ENCODE measurements at places on chromosomes 7 and 10. TPM values are rescaled to one million over a fixed set of nuclear protein-coding genes. Genes with fewer than 3 reads are reported as not detected.

The MBL2 gene
- total RNA-seq, result not detected

The AZGP1 gene
- total RNA-seq, result 0.21 TPM

The NPC1L1 gene
- not detected for total RNA-seq

The MGAM2 gene
- not detected for total RNA-seq

The EPHA1 gene
- total RNA-seq, result 52.5 TPM

The DOCK4 gene
- 10.6 TPM for total RNA-seq

The LGI1 gene
- total RNA-seq, result not detected

The WNT8B gene
- not detected for total RNA-seq

The TPK1 gene
- 7.2 TPM for total RNA-seq

The CUBN gene
- total RNA-seq, result 0.85 TPM

The FAM25G gene
- not detected for total RNA-seq

The AGR3 gene
- total RNA-seq, result not detected

The DPP6 gene
- not detected for total RNA-seq

The SUGCT gene
- total RNA-seq, result 17.1 TPM

The ACTL6B gene
- total RNA-seq, result not detected

The ADAP1 gene
- total RNA-seq, result 18.3 TPM

The DMBT1 gene
- under 0.01 TPM for total RNA-seq

The SEC61A2 gene
- total RNA-seq, result 5.5 TPM

The OPN1SW gene
- total RNA-seq, result not detected

The TFPI2 gene
- total RNA-seq, result 26.7 TPM

The DNAJC12 gene
- 1.7 TPM for total RNA-seq

The CAMK2B gene
- 0.72 TPM for total RNA-seq

The COL28A1 gene
- 0.24 TPM for total RNA-seq

The CPN1 gene
- total RNA-seq, result not detected

The CLDN15 gene
- 1.4 TPM for total RNA-seq

The MRLN gene
- total RNA-seq, result not detected

The UCN3 gene
- total RNA-seq, result not detected

The TRIM73 gene
- total RNA-seq, result 1.3 TPM

The C7orf33 gene
- not detected for total RNA-seq

The ACSM6 gene
- not detected for total RNA-seq

The LIMK1 gene
- 11.9 TPM for total RNA-seq

The KCND2 gene
- not detected for total RNA-seq

The PON1 gene
- not detected for total RNA-seq

The DKK1 gene
- total RNA-seq, result 11.9 TPM

The RASA4B gene
- 3.9 TPM for total RNA-seq

The NPTX2 gene
- not detected for total RNA-seq

The SPAM1 gene
- total RNA-seq, result not detected

The PRSS2 gene
- total RNA-seq, result not detected

The TMEM213 gene
- not detected for total RNA-seq

The LRRTM3 gene
- not detected for total RNA-seq

The INHBA gene
- 21.9 TPM for total RNA-seq

The SLC26A3 gene
- not detected for total RNA-seq

The PRPF18 gene
- total RNA-seq, result 41.6 TPM

The NHLRC2 gene
- 12.8 TPM for total RNA-seq

The TMEM176B gene
- total RNA-seq, result not detected

The LIPF gene
- not detected for total RNA-seq

The PRR15 gene
- total RNA-seq, result 1.3 TPM

The GPR85 gene
- total RNA-seq, result 0.48 TPM

The RP9 gene
- total RNA-seq, result 6.0 TPM

The KNDC1 gene
- total RNA-seq, result under 0.01 TPM

Data from tracheal epithelial cell (primary cell).